ENCODE measurements at places on chromosomes 3 and 15.

DNA sequence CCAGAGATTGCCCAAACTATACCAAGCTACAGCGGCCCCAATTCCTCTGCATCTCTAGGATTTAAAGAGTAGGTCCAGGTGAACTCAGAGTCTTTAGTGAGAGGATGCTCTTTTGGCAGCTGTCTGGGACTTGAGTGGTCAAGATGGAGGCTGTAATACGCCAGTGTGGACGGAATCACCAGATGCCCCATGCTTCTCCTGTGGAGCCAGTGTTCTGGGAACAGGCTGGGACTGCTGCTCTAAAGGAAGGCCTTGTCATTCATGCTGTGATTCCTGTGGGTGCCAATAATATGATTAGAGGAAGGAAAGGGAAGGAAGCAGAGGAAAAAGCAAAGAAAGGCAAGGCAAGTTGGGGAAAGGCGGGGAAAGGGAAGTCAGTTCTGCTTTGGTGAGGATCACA lies 17.4 kb upstream of the NOX5 start:
- DNase-seq: no peak

DNA sequence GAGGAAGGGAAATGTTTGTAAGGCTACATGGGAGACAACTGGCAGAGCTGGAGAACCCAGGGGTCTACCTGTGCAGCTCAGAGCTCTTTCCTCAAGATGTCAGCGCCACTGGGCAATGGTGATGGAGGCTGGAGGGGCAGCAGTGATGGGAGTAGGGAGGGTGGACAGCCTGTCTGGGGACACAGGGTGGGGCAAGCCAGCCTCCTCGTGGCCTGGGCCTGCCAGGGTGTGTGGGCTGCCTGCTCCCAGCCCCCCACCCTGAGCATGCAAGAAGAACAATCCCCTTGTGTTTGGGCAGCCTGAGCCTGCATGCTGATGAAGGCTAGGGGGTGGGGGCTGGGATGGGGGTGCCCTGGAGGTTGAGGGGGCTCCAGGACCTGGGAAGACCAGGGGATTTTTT lies 1.2 kb downstream of the PCBP4 start:
- DNase-seq: no peak

DNA sequence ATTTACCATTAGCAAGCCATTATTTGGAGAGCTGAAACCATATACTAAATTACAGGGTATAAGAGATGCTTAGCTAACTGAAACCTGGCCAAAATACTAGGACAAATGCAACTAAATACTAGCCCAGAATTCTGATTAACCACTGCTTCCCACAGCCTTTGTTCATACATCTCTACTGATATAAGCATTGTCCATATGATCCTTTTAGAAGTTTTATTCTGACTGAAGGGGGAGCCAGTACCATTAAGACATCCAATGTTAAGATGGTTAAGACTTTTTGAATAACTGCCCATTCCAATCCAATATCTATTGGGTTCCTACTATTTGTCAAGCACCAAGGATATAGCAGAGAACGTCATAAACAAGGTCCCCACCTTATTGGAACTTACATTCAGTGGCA lies 421.3 kb downstream of the FOXP1 start:
- DNase-seq: no peak

- peak; percentile 57 for DNase-seq
These were observed 829 bp downstream of the RNF7 start for GRCh38 chr3:141738891-141739363.

DNA sequence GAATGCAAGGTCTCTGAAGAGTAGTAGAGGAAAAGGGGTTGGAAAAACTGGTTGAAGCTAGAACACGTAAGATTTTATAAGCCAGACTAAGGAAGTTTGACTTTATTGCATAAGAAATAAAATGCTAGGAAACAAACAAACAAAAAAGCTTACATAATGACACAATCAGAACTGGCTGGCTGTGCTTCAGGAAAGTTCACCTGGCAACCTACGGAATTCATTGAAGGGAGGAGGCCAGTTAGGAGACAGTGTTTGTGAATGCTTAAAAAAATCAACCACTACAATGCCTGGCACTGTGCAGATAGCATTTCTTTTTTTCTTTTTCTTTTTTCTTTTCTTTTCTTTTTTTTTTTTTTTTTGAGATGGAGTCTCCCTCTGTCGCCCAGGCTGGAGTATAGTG lies 1.9 kb upstream of the ICE2 start:
- no peak for DNase-seq

DNA sequence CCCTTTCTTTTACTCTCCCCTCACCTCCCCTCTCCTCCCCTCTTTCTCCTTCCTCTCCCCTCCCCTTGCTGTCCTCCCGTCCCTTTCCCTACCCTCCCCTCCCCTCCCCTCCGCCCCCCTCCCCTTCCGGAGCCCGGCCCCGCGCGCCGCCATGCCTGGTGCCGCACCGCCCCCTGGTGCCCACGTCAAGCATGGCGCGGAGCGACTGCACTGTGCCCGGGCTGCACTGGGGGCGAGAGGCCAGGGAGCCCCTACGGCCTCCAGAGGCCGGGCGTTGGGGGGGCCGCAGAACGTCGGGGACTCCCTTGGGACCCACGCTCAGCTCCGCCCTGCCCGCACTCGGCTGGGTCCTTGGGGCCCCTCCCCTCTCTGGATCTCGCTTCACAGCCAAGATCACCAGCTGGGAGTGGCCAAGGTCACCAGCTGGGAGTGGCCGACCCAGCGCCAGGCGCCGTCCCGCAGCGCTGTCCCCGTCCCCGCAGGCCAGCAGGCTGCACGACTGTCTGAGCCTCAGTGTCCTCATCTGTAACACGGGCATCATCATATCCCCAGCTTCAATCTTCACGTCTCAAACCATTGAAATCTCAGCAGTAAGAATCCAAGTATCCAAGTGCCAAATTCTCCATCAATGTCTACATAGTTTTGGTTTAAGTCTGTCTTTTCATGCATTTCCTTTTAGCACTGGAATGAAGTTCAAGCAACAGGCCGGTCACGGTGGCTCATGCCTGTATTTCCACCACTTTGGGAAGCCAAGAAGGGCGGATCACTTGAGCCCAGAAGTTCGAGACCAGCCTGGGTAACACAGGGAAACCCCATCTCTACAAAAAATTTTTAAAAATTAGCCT lies 42.5 kb downstream of the TPRA1 start:
- peak; percentile 82 for DNase-seq

DNA sequence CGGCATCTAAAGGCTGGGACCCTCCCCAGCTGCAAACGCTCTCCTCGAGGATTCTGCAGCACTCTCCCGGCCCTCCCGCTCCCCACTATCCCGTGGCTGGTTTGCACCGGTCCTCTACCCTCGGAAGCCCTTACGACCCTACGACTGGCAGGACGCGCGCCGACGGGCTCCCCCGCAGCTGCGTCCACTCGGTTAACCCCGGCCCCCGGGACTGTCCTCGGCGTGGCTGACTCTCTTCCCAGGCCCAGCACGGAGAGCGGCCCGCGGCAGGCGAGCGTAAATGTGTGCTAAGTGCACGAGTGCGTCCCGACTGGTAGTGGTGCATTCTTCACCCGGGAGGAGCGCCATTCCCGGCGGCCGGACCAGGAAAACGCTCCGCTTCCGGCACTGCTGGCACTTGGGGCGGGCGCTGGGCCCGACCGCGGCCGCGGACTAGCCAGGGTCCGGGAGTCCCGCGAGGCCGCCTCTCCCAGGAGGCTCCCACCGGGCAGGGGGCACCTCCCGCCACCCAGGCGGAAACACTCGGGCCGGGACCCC lies 508 bp downstream of the GORASP1 start:
- peak; percentile 65 for DNase-seq

DNA sequence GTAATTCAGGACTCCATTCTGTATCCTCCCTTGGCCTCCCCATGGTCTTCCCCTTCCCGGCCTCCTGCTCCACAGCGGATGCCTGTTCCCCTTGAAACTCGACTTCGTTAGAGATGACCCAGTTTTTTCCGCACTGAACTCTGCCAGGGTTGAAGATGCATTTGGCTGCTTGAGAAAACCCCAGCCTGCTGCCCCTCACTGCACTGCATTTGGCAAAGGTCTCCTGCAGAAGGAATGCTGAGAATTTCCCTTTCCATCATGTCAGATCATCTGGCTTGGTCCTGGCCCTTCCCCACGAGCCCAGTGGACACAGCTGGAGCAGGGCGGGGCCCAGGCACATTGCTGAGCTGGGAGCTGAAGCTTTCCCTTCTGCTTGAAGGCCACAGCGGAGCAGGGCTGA lies 37.6 kb upstream of the RGMA start:
- peak; percentile 90 for DNase-seq

DNA sequence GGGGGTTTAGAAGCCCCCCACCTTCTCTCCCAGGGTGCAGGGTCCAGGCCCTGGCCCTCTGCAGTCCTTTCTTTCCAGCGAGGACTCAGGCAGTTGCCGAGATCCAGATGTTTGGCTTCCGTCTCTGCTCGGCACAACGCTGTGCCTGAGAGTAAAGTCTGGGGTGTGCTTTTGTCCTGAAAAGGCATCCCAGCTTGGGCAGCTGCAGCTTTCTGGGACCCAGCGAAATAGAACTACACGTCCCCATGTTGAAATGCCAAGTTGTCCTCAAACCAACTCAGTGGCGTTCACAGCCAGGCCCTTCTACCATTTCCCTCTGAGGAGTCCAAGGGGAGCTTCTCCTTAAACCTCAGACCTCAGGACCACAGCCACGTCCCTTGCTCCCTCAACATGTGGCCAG lies 23.1 kb downstream of the FGD5 start:
- no peak for DNase-seq

DNA sequence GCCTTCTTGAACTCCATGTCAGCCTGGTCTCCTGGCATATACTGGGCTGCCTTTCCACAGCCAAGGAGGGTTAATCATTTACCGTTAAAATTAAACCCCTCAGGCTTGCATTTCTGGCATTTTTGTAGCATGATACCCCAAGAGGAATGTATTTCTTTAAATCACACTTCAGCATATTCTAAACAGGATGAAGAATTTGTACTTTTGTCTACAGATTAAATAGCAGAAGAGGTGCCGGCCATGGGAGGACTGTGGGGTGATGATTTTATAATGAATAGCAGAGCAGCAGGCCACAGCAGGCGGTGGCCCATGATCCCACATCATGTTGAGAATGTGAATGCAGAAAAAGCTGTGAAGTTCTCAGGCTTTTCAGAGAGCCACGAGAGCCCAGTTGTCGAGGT lies 90.2 kb downstream of the ARNT2 start:
- no peak for DNase-seq

GRCh38 chr3:139954146-139954860 lies 19.3 kb downstream of the CLSTN2 start:
- DNase-seq: no peak

DNA sequence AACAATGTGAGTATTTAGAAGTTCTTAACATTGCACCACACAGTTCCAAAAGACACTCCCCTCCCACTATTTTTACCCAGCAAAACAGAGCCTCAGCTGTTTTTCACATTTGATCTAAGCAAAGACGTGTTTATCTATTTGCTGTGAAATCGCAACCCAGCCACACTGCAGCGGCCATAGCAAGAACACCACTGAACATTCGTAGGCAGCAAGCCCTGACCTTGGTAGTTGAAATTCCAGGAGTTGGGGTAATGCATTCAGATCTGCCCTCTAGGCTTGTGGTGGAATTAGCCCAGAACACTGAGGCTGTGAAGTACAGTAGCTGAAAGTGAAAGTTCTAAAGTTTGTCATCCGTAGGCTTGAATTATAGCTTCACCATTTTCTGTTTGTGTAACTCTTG lies 17.1 kb upstream of the SLC24A5 start:
- DNase-seq: no peak

DNA sequence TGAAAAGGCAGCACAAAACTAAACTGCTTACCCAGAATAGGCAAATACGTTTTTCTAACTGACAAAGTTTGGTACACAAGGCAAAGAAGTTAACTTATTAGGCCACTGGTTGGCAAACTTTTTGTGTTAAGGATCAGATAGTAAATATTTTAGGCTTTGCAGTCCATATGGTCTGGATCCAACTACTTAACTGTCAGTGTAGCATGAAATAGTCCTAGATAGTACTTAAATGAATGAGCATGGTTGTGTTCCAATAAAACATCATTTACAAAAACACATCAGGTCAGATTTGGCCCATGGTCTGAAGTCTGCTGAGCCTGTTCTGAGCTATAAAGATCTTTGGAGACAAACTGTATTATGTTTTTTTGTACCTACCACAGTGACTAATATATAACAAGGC lies 136.9 kb downstream of the PCCB start:
- no peak for DNase-seq

GRCh38 chr3:77038930-77039605 lies 831 bp upstream of the ROBO2 start:
- DNase-seq: peak; percentile 65

GRCh38 chr3:61425356-61425755 lies 136.0 kb upstream of the PTPRG start:
- no peak for DNase-seq

DNA sequence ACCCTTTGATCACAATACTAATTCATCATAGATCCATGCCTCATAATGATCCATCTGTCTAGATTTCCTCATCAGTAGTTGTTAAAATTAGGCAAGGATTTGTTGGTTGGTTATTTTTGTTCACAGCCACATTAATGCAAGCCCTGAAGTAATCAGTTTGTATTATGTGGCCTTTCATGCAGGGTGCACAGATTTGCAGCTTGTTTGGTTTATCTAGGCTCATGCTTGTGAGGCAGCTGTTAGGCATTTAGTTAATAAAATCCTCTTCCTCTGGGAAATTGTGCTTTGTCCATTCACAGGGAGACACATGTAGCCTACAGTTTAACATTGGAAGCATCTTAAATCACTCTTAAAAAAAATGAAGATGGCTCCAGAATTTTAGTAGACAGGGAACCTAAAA lies 162.8 kb upstream of the ZNF385D start:
- peak; percentile 57 for DNase-seq

DNA sequence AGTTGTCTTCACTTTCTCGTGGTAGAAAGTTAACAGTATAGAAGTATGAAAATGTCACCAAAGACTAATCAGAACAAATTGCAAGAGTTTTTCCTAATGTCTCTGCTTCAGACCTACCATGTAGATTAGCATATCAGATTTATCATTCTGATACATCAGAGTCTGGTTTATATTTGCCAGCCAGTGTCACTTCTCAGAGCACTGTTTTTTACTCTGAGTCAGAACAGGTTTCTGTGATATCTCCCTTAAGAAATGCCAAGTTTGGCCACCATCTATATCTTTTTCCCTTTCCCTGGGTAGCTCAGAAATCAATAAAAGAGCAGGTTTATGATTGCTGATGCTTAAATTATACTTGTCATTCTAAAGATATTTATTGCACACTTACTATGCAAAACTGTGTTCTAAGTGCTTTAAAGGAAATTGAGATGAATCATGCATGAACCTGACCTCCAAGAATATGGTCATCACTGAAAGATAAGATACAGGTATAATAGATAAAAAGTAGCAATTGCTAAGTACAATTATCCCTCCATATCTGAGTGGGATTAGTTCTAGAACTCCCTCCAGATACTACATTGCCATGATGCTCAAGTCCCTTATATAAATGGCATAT lies 672.7 kb upstream of the NAALADL2 start:
- DNase-seq: no peak

GRCh38 chr3:160665784-160666526 lies 11.0 kb upstream of the ARL14 start:
- DNase-seq: no peak

DNA sequence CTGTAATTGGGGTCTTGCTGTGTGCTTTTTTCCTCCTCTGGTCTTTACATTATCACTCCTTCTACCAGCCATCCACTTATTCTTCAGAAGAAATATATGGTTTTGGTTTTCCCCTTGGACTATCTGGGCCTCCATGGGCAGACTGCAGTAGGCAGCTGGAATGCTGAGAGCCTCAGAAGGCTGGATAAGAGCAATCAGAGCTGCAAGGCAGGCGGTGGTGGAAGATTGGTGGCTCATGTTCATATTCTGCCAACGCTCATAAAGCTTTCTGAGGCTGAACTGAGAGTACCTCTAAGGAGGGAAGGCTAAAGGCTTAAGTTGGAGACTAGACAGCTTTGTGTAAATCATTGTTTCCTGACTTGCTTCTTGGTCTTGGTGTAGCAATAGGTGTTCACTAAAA lies 5.7 kb upstream of the RPLP1 start:
- DNase-seq: no peak

Data from tongue (tissue), 3 donors.